Spleen (tissue), 13 donors: ENCODE measurements at places on chromosomes 6 and 20. TPM values are rescaled to one million over a fixed set of nuclear protein-coding genes. Genes with fewer than 3 reads are reported as not detected.

Gene MEI4
- not detected for total RNA-seq

Gene SMIM28
- not detected for total RNA-seq

Gene RGS17
- 0.33 TPM for total RNA-seq

Gene TP53TG5
- total RNA-seq = 0.60 TPM

Gene SAMD10
- total RNA-seq = 8.7 TPM

Gene UQCC2
- 19.1 TPM for total RNA-seq

Gene SLC44A4
- 3.3 TPM for total RNA-seq

Gene SNX5
- total RNA-seq = 170 TPM

Gene NOX3
- not detected for total RNA-seq

Gene KHDC1
- 1.5 TPM for total RNA-seq

DNA sequence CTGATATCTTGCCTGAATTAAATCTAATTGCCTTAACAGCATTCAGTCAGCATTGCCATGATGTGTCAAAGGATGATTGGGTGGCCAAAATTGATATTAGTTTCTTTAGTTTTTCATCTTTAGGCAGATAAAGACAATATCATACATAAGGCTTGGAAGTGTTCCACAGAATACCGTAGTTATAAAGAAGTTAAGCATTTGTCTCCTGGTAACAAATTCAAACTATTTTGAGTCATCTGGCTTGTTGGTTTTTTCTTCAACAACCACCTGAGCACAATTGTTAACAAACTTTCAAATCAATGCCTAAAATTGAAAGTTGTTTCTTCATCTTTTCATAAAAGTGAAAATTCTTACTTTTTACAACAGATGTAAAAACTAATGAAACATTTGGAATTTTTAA is 47.5 kb upstream of the ADGRF5 start:
- DNase-seq = no peak

DNA sequence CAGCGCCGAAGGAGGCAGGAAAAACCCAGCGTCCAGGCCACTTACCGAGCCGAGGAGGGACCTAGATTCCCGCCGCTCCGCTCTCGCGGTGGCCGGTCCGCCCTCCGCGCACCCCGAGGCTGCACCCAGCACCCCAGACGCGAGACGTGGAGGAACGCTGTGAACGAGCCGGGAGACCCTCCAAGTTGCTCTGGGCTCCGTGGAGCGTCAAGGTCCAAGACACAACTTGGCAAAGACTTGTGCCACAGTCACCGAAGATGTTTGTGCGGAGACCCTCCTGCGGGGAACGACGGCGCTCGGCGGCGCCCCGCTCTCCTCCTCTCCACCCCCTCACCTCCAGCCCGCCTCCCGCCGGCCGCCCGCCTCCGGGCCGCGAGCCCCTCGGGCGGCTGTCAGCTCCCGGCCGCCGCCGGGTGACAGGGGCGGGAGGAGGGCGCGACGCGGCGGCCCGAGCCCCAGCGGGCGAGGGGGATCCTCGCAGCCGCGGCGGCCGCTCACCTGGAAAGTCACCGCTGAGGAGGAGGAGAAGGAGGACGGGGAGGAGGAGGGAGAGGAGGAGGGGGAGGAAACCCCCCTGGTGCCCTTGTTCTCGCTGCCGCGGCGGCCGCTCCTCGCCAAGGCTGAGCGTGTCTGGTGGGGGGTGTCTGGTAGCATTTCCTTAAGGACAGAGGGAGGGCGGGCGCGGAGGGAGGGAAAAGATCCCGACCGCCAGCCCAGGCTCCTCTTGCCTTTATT is 637 bp upstream of the HIVEP2 start:
- peak; percentile 92 for DNase-seq

DNA sequence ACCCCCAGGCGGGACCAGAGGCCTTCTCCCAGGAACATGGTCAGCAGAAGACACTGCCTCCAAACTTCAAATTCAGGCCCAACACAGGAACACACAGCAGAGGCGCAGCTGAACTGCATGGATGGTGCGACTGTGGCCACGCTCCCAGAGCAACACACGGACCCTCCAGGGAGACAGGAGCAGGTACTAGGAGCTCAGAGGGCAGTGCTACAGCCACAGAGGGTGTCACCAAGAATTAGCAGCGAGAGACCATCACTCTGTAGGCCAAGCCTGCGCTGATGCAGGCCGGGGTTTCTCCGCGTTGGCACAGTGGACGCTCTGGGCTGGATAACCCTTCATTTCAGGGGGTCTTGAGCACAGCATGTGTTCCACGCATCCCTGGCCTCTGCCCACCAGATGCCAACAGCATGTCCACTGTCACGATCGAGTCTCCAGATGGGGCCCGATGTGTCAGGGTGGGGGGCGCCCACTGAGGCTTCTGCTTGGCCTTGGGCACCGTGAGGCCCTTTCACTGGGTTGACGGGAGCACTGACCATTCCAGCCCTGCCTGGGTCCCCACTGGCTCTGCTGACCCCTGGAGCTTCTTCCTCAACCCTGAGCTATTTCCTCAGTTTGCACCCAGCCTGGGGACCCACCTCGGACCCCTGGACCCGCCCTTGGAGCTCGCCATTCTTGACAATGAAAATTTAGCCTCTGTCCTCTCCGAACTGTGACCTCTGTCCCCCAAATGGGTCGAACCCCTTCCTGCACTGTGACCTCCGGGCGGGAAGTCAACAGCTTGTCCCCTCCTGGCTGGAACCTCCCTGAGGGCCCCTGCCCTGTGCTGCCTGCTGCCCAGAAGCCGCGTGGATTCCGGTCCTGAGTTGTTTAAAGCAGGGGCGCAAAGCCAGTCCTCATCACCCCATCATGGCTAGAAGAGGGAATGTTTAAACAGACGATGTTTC is 239.4 kb downstream of the DLL1 start:
- DNase-seq = peak; percentile 63

DNA sequence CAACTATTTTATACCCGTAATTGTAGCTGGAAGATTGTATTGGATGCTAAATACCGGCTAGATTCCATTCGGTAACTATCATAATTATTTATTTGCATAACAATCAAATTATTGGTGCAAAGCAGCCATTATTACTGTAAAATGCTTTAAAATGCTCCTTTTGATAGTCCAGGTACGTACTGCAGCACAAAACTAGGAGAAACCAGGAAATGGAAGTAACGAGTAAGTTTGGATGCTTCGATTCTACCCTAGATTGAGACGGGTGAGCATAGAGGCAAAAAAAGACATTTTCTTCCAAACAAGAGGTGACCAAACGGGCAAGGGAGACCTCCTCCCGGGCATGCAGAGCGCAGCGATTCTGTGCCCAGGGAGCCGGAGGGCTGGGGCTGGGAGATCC is 469 bp upstream of the XRN2 start:
- no peak for DNase-seq

DNA sequence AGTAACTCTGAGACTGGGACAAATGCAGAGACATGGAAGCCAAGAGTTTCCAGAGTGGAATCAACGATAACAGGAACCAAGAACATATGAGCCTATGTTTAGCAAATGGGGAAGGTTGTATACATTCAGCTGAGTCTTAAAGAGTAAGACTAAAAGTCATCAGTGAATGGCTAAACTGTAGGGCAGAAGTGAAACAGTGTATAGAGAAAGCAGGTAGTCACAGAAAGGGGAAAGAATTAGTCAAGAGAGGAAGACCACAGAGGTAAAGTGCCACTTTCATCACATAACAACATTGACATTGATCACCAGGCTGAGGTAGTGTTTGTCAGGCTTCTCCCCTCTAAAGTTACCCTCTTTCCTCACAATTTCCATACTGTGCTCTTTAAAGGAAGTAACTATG is 306.5 kb upstream of the SPTLC3 start:
- no peak for DNase-seq

DNA sequence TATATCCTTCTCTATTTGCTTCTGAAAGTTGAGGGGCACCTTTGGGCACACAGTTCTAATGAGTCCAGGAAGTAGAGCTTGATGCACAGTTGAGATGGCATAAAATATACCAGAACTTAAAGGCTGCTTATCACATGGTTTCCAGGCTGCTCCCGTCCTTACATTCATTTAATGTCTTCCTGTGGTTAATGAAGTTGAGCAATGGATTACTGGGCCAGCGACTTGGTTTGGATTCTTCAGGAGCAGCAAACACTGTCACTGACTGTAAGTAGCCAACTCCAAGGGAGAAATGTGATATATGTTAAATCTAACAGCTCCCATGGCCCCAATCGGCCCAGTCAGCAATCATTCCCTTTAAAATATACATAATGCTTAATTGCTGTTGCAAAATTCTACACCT is 9.0 kb upstream of the TSHZ2 start:
- no peak for DNase-seq

- no peak for DNase-seq
These were observed 313.2 kb upstream of the JARID2 start for GRCh38 chr6:14932485-14933182.

DNA sequence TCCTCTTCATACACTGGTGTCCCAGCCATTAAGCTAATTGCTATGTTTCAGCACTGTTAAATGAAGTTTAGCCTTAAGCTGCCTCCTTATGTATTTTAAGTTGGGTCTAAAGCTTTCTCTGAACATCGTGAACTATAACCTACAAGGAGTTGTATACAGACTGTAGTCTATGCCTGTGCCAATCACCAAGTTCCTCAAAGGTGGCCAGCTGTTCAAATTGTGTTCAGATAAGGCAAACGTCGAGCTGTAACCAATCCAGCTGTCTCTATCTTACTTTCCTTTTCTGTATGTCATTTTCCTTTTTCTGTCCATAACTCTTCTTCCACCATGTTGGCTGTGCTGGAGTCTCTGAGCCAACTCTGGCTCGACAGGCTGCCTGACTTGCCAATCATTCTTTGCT is 199.6 kb downstream of the OGFRL1 start:
- DNase-seq = no peak

GRCh38 chr6:90044182-90044832 is 150.0 kb downstream of the GJA10 start:
- DNase-seq = no peak

- DNase-seq = no peak
These were observed 35.0 kb downstream of the MYLK4 start for GRCh38 chr6:2715737-2716136.

DNA sequence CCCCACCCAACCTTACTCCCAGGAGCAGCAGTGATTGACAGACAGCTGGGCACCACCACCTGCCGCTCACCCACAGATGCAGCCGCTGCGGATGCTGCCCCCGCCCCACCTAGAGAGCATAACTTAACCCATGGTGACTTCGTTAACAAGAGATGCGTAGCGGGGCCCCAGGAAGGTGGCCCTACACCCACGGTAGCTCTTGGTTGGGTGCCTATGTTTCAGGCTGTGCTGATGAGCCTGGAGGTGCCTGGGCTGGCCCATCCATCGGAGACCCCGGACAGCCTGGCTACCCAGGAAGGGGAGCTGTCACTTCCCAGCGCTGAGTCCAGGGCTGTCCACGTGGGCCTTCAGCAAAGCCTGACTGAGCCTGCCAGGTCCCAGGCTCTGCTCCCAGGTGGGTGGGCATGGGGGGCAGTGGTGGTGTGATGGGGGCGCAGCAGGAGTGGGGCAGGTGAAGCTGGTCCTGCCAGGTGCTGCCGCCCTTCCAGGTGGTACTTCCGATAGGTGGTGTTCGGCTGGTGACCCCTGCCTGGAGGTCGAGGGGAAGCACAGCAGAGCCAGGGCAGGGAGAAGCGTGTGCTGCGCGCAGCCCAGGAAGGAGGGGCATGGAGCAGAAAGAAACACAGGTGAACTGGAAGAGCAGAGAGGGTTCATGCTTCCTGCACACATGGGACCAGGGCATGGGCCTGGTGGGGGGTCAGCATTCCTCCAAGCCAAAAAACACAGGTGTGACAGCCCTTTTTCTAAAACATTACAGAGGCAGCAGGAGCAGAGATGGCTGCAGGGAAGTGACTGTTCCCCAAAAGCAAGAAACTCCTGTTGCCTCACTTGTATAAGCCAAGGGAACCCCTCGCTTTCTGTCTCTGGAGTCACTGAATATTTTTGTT is 56.9 kb downstream of the SYNJ2 start:
- peak; percentile 66 for DNase-seq

- DNase-seq = peak; percentile 18
These were observed 1.4 kb downstream of the SRC start for GRCh38 chr20:37347347-37347823.

DNA sequence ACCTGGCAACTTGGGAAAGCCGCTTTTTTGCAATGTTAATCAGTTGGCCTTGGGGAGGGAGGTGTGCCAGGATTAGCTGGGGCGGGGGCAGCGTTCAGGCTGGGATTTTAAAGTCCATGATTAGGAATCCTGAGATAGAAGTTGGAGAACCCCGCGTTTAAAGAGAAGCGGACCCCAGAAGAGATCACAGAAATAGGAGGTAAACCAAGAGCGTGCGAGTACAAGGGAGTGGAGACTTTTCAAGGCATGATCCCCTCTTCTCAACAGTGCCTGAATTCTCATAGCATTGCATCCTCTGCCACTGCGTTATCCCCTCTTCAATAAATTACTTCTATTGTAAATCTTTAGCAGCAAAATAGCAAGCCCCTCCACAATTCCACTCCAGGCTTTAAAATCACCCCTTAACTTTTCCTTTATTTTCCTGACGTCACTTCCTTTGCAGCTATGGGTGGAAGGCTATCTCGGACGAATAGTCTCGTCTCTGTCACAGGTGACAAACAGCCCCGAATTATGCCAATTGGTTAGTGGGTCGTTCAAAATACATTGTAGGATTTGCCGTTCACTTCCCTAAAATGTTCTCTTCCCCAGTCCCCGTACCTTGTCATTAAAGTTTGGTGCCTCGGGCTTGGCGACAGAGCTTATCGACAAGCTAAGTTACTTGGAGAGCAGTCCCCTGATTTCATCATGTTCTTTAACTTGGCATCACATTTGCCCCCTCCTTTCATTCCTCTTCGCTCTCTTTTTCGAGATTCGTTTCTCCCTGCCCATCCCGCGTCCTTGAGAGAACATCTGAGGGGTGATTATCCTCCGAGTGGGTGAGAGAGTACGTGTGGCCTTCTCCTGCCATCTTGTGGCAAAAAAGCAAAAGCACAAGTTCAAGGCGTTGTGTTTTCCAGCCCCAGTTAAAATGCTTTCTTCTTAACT is 17.1 kb downstream of the OR2B2 start:
- no peak for DNase-seq

DNA sequence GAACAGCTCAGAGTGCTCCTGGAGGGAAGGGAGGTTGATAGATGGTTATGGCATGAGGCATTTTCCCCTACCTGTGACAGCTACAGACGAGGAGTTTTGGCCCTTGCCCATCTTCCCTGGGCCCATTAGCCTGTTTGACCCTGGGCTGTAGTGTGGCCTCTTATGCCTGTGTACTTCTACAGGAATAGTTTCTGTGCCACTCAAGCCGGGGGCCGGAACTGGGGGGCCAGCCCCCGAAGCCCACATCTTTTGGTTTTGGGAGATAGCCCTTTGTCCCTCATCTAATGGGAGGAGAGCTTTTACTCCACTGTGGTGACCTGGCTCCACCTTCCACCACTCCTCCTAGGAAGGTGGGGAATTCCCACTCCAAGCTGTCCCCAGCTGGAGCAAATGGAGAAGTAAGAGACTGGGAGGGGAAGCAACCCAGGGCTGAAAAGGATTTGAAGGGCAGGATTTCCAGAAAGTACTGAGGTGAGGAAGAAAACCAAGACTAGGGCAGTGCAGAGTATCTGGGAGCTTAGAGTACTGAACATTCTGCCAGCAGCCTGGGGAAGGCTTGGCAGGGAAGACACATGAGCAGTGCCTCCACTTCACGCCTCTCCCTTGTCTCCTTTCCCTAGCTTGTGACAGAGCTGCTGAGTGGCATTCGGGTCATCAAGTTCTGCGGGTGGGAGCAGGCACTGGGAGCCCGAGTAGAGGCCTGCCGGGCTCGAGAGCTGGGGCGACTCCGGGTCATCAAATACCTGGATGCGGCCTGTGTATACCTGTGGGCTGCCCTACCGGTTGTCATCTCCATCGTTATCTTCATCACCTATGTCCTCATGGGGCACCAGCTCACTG is 6.9 kb downstream of the ABCC10 start:
- DNase-seq = no peak

GRCh38 chr6:69422475-69422874 is 374.3 kb downstream of the LMBRD1 start:
- no peak for DNase-seq
